SW480 (cell line): ENCODE measurements at places on chromosomes 3 and 15.

GRCh38 chr3:25084016-25084415, 344.0 kb upstream of the RARB start:
- DNase-seq, result no peak

DNA sequence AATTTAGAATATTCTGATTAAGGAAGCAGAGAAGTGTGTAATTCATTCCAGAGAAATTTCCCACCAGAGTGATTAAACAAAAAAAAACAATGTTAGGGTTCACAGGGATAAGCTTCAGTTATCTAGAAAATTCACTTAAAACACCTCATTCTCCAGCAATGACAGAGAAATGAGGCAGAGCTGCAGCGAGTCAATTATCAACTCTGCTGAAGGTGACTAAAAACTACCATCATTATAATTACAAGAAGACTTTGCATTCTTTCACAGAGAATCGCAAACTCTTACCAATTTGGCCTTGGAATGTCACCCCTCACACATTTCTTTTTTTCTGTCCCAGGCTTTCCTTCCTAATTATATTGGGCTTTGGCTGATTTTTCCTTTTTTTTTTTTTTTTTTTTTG, 117.1 kb downstream of the RAB11A start:
- DNase-seq, result no peak

- DNase-seq, result peak; percentile 96
Measured at GRCh38 chr3:186241910-186242821, 119.9 kb downstream of the DGKG start.

DNA sequence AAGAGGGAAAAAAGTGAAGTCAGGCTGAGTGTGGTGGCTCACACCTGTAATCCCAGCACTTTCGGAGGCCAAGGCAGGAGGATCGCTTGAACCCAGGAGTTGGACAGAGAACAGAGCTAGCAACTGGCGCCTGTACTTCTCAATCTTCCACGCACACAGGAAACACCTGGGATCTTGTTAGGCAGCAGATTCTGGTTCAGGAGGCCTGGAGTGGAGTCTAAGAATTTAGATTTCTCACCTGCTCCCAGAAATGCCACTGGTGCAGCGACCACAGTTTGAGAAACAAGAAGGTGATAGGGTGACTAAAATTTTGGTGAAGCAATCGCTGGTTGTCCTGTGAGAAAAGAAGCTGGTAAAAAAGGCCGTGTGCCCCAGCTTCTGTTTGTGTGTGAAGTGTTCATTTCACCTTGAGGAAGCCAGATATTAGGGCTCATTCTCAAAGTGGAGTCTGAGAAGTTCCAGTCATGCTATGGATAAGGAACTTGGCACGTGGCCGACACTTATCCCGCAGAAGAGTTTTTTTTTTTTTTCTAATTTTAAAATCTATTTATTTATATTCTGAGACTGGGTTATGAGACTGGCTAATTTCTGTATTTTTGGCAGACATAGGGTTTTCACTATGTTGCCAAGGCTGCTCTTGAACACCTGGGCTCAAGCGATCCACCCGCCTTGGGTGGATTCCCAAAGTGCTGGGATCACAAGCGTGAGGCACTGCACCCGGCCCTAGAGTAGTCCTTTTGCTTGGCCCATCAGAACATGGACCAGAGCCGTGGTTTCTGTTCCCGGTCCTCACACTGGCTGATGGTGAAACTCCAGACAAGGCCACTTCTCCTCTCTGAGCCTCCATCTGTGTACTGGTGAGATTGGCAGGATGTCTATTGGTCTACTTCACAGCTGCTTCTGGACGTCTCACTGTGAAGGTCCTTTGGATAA, 324.6 kb upstream of the PROK2 start:
- no peak for DNase-seq

- no peak for DNase-seq
Measured at GRCh38 chr3:58308728-58309127, 2.4 kb downstream of the HTD2 start.
